ENCODE measurements at places on chromosomes 5 and 9.

GRCh38 chr9:122186777-122187470 lies 27.2 kb downstream of the MORN5 start:
- DNase-seq = no peak

DNA sequence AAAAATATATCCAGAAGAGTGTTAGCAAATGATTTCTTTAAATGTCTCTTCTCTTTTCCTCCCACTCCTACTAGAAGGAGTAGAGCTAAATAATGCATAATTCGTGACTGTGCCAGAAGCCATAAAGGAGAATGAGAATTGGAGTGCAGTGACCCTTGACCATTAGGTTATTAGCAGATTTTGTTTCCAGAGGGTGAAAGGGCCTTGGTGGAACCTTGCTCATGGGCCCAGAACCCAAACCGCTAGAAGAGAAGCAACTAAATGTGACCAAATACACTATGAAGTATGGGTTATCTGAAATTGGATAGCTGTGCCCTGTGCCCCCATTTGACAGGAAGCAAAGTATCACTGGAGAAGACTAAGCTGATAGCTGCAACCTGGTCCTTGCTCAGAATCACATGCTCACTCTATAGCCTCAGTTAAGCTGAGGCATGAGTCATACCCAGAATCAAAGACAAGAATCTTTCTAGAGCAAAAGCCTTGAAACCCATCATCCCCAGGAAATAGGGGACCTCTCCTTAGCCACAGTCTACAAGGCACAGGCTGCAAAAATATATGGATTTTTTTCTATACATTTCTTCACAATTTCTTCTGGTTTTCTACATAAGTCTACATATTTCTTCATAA lies 36.3 kb downstream of the CAPSL start:
- DNase-seq = no peak

GRCh38 chr5:112143690-112144089 lies 275.4 kb downstream of the EPB41L4A start:
- DNase-seq = no peak

DNA sequence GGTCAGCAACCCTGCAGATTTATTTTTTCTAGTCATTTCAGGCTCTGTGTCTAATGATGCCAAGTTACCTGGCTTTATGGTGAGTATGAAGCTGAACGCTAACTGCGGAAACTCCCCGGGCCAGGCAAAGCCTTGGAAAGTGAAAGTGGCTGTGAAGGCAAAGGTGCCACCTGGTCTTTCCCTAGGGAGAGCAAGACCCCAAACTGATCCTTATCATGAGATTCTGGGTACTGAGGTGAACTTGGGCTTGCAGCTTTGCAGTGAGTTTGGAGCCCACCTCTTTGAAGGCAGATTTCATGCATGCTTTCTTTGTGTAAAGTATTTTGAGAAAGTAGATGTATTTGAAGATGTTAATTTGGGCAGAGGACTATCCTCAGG lies 63.3 kb downstream of the CARTPT start:
- DNase-seq = no peak

GRCh38 chr9:123655681-123656423 lies 274.1 kb downstream of the DENND1A start:
- no peak for DNase-seq

DNA sequence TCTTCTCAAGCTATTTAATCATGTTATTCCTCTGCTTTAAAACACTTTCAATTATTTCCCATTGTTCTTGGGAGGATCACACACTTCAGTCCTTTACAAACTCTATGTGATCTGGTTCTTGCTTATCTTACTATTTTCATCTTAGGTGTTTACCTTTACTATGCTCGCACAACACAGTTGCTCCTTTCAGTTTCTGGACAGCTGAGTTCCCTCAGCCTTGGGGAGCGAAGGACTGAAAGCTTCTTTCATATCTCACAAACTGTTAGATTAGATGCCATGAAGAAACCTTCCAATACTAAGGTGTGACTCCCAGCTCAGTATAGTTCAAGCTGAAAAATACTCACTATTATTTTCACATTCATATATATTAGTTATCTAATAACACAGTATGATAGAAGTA lies 117.9 kb downstream of the CDC42SE2 start:
- no peak for DNase-seq

- no peak for DNase-seq
These were observed 6.7 kb upstream of the ANKRD18B start for GRCh38 chr9:33517373-33517772.

GRCh38 chr9:137482094-137482781 lies 23.1 kb upstream of the NSMF start:
- DNase-seq = no peak

- no peak for DNase-seq
These were observed 155.6 kb upstream of the ZNF618 start for GRCh38 chr9:113720495-113720894.

- DNase-seq = no peak
These were observed 1.2 kb downstream of the MAP1B start for GRCh38 chr5:72108202-72109061.

DNA sequence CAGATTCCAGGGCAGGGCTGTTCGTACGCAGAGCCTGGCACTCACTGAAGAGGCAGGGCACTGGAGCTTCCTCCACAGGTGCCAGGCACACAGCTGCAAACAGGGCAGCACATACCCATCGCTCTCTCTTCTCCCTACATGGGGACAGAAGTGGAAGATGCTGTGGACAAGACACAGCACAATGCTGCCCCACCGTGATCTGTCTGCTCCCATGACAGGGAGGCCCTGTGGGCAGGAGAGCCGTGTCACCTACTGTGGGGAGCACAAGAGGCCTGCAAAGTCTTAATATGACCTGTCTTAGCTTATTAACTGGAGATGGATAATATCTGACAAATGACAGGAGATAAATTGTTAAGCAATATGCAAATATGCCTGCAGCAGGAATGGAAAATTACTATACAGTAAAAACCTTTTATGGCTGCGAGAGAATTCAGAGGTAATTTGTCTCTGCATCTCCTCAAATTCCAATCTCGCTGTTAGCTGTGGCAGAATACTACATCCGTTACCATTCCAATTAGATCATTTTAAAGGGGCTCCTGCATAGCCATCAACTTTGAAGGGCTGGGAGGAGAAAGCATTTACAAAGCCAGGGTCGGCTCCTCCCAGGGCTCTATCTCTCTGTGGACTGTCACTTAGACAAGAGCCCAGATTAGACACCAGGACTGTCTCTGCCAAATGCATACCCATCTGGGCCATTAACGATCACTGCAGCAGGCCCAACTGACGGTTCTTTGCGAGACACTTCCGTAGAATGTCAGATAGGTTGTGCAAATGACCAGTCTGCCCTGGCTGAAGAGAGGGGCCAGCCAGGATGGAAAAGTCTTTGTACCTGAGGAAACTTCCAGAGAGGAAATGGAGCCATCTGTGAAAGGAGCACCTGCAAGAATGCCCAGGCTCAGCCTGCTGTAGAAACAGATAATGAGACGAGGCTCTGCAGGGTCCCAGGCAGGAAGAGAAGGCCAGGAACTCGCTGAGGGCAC lies 90.7 kb upstream of the FSTL4 start:
- no peak for DNase-seq

- no peak for DNase-seq
These were observed 426.7 kb upstream of the ITGA1 start for GRCh38 chr5:52360985-52361384.

GRCh38 chr5:180352116-180353047 lies 754 bp downstream of the GFPT2 start:
- no peak for DNase-seq

- no peak for DNase-seq
These were observed 92.6 kb downstream of the C9orf152 start for GRCh38 chr9:110115341-110115820.

DNA sequence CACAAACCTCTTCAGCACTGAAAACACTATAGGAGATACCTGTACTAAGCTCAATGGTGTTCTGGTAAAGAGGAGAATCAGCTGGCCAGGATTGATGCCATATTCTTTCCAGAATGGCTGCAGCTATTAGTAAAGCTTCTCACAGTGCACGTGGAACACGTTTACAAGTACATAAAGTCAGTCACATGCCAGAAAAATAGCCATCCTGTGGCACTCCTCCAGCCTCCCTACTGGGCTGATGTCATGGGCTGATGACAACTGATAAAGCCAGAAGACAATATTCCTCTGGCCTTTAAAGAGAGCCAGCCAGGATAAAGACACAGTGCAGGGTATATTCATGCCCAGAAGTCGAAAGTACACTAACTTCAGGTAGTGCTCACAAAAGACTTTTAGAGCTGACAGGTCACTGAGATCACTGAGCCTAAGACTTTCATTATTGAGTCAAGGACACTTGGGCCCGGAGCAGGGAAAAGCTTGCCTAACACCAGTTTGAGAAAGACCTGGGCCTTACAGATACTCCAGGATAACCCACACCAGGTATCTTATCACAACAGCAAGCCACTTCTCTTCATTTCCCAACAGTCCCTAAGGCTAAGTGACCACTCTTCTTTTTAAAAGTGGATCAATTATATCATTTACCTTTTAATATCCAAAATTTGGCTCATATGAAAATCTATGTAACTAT lies 29.4 kb downstream of the ABITRAM start:
- DNase-seq = no peak

DNA sequence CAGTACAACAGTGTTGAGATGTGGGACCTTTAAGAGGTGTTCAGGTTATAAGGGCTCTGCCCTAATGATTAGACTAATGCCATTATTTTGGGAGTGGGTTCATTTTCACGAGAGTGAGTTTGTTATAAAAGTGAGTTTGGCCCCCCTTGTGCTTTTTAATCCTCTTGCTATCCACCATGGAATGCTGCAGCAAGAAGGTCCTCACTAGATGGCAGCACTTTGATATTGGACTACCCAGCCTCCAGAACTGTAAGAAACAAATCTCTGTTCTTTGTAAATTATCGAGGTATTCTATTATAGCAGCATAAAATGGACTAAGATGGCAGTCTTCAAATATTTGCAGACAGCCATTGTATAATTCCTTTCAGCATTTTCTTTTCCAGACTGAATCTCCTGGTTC lies 212.4 kb downstream of the LRRC70 start:
- DNase-seq = no peak

DNA sequence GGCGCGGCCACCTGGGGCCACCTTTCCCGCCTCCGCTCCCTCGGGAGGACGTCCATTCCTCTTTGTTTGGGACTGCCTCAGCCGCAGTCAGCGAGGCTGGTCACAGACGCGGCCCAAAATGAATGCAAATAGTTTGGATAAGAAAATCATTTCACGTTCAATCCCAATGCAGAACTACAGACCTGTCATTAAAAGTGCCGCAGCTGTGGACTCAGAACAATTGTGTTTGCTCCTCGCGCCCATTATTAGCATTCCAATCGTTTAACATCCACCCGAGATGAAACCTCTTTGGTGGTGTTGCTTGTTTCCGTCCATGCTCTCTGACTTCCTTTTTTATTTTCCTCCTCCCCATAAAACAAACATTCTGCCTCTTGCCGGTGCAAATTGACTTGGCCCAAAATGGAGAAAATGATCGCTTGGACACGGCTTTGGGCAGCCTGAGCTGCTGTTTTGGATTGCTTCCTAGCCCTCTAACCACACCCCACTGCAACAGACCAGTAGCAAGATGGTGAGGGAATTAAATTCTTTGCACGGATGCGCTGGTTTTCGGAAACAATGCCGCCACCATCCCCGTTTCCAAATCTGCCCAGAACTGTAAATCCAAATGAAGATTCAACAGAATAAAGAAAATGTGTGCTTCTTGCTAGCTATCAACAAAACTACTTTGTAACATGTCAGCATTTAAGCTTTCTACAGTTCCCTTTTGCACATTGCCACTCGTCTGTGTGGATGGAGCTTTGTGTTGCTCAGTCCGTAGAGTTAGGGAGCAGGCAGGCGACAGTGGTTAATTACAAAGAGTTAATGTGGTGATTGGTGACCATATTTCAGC lies 784 bp downstream of the NLN start:
- DNase-seq = no peak

- DNase-seq = no peak
These were observed at the start of gene RXRA for GRCh38 chr9:134325813-134326723. Gene RXRA, plus strand, starts transcription at chr9:134326455. Its CDS starts 177 bp downstream, at chr9:134326632.

GRCh38 chr5:887947-888637 lies 4.5 kb downstream of the BRD9 start:
- no peak for DNase-seq

DNA sequence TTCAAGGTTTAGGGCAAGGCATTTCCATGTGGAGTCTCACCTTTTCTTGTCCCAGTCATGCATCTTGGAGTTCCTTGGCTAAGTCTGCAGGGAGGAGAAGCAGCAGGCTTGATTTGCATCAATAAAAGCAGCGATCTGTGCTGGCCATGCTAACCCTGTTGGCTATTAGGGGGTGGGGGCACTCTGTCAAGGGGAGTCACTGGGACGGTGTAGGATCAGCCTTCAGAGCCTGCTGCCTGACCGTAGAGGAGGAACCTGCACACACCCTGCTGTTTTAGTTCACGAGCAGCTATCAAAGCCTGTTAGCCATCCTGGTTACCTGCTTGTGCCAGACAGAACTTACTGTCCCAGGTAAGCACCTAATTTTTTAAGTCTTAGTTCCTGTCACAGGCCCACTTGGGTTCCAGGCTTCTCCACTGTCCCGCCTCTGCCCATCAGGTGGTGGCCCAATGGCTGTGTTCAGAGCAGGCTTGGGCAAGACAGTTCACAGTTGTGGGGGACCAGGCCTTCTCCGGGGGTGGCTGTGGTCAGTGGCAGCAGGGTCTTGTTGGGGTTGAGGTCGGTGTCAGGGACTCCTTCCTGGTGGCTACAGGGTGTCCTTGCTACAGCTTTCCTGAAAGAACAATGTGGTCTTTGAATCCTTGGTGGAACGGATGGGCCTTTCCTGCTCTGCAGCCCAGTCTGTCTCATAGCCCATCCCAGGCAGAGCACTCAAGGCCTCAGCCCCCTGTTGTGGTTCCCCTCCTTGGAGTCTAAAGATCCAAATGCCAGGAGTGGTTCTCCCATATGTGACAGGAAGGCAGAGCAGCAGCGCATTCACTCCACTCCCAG lies 43.7 kb downstream of the SECISBP2 start:
- no peak for DNase-seq

GRCh38 chr5:160616712-160617497 lies 195.2 kb downstream of the PTTG1 start:
- no peak for DNase-seq

DNA sequence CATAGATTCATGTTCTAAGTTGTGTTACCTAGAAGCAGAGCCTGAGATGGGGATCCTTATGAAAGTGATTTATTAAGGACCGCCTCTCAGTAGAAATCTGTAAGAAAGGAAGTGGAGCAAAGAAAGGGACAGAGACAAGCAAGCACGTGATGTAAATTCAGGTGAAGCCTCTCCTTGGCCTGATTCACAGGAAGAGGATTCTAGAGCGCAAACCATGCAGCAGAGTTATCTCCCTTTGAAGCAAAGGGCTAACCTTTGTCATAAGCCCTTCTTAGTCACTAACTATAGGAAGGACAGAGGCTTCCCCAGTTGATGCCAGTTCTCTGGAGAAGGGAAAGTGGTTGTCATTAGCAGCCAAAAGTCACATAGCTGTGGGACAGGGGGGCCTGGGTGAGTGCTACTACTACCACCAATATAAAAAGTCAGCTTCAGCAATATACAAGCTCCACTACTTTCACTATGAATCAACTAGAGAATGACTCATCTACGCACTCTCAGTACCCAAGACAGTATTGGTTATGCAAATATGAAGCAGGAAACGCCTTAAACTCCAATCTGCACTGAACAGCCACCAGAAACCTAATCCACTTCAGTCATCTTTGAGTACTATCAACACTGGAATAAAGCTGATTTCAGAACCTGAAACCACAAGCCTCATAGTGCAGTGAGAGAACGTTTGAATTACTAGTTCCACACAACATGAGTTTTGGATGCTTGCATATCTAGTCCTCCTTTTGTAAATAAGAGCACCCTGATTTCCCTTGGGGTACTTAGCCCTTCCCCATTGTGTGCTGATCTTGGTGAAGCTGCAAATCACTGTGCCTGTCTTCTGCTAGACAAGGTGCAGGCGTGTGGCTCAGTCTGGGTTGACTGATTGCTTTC lies 162.7 kb downstream of the ZNF608 start:
- DNase-seq = no peak

- DNase-seq = peak; percentile 18
These were observed 269.4 kb upstream of the PTGER4 start for GRCh38 chr5:40410231-40410861.
